ENCODE measurements at places on chromosomes 7 and 10.

- DNase-seq, result no peak
Measured at GRCh38 chr10:51707392-51707791, 8.0 kb upstream of the CSTF2T start.

- DNase-seq, result no peak
Measured at GRCh38 chr10:68597407-68597806, 37.3 kb downstream of the TET1 start.

- no peak for DNase-seq
Measured at GRCh38 chr7:130037703-130038102, 13.5 kb downstream of the ZC3HC1 start.

DNA sequence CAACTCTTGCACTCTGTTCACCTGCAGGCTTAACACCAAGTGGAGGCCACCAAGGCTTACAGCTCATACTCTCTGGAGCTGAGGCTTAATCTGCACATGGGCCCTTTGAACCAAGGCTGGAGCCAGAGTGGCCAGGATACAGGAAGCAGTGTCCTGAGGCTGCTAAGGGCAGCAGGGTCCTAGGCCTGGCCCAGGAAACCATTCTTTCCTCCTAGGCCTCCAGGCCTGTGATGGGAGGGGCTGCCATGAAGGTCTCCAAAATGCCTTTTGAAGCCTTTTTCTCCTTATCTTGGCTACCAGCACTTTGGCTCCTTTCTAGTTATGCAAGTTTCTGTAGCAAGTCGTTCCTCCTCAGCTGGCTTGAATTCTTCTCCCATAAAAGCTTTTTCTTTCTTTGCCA lies 68.0 kb upstream of the GNAI1 start:
- DNase-seq, result no peak

- no peak for DNase-seq
Measured at GRCh38 chr7:84291756-84292155, 97.2 kb upstream of the SEMA3A start.

DNA sequence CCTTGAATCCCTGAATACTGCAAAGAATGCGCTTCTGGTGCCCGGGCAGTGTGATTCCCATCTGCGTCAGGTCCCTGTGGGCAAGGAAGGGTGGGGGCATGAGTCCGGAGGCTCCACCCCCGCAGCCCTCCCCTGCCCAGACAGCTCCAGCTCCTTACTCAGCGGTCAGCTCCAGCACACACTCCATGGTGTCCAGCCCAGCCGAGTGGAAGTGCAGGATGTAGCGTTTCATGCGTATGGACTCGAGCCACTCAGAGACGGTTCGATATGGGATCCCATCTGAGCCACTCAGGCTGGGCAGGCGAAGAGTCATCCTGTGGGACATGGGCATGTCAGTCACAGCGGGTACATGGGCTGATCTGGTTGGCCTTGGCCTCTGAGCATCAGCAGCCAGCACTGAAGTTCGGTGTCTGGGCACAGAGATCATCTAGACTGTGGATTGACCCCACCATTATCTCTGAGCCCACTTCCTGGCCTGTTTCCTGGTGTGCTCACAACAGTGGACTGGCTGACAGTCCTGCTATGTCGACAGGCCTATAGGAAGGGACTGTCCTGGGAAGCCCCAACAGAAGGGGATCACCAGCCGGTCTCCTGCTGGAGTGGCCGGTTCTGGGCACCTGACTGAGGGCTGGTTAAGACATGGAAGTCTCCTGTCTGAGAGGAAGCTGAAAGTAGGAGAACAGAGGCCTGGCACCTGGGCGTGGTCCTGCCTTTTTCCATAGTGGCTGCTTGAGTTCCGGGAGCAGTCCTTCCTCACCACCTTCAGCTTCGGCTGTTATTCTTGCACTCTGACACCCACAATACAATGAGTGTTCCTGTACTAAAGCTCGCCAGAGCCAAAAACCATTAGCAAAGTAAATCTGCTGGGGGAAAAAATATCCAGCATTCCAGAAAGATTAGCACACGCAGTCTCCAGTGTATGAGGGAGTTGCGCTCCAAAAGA lies 10.6 kb downstream of the ZYX start:
- no peak for DNase-seq

- DNase-seq, result no peak
Measured at GRCh38 chr10:1807924-1808323, 70.6 kb upstream of the ADARB2 start.

GRCh38 chr10:72564596-72564995 lies 61.3 kb downstream of the MICU1 start:
- DNase-seq, result peak; percentile 35

GRCh38 chr10:84039957-84040356 lies 99.4 kb upstream of the GHITM start:
- DNase-seq, result no peak

- DNase-seq, result no peak
Measured at GRCh38 chr10:34147641-34148304, 667.3 kb downstream of the PARD3 start.

DNA sequence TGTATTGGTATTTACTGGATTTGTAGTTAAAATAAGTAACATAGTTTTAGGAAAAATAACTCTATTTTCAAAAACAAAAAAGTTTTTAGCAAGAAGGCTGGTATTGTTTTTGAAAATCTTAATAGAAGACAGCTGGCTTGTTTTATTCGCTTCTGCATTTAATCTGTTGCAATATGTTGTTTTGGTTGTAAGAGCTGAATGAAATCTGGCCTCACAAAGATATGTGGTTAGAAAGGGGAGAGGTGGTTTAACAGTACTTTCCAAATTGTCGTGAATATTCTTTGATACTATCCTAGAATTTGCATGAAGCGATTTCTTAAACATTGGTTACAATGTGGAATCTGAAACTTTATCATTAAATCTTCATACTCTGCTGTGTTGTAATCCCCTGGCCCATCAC lies 355.9 kb upstream of the FZD8 start:
- peak; percentile 45 for DNase-seq

- DNase-seq, result no peak
Measured at GRCh38 chr10:61836888-61837754, 64.4 kb upstream of the ARID5B start.
